ENCODE measurements at places on chromosomes 5 and 9. TPM values are rescaled to one million over a fixed set of nuclear protein-coding genes. Genes with fewer than 3 reads are reported as not detected.

DNA sequence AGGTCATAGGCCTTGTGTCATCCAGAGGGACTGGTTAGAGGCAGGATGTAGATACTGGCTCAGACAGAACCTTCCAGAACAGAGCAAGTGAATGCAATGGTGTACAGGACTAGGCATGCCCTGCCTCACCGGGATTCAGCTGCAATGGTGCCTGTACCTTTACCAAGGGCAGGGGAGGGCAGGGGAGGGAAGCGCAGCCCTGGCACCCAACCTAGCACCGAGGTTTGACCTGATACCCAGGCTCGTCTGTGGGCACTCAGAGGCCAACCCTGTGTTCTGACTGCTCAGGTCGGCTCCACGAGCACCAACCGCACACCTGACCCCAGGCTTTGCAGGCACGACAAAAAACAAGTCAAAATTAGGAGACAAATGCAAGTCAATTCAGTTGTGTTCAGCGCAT lies 47.3 kb upstream of the GFPT2 start:
- no peak for DNase-seq

GRCh38 chr5:137605411-137605810 lies 106.3 kb upstream of the SPOCK1 start:
- no peak for DNase-seq

- no peak for DNase-seq
Observed at GRCh38 chr9:88748566-88749261, 213.7 kb downstream of the NXNL2 start.

- DNase-seq, result no peak
Observed at GRCh38 chr5:122871661-122872060, 26.2 kb downstream of the SNX24 start.

GRCh38 chr5:109567374-109568044 lies 122.2 kb upstream of the MAN2A1 start:
- no peak for DNase-seq

DNA sequence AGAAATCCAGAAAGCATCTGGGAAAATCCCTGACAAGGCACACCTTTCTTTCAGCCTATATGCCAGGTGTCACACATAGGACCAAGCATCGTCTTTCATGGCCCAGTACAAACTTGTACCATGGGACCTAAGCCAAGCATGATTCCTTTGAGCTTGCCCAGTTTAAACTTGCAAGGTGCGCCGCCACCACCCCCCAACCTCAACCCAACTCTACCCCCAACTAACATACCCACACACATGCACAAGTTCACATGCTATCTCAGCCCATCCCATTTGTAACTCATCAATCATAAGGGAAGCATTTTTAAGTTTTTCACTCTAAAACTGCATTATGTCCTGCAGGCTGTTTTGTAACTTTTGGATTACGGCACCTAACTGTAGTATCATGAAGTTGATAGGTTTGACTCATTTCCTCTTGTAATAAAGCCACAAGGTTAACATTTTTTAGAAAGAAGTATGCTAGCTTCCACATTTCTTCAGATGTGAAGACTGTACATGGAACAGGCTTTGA lies 145.9 kb upstream of the FST start:
- no peak for DNase-seq

GRCh38 chr9:77546376-77546950 lies 101.7 kb downstream of the GNA14 start:
- no peak for DNase-seq

- peak; percentile 24 for DNase-seq
Observed at GRCh38 chr9:112443200-112443599, 43.4 kb upstream of the KIAA1958 start.

- DNase-seq, result no peak
Observed at GRCh38 chr9:4045556-4045955, 254.3 kb downstream of the GLIS3 start.

- DNase-seq, result no peak
Observed at GRCh38 chr9:7146582-7146981, 388.8 kb downstream of the KDM4C start.

GRCh38 chr9:95508242-95508967 lies 8.4 kb downstream of the PTCH1 start:
- no peak for DNase-seq

The ST8SIA4 gene
- 56.9 TPM for total RNA-seq

The PTGR1 gene
- 0.96 TPM for total RNA-seq

The ARHGEF28 gene
- total RNA-seq, result 0.27 TPM

The TICAM2 gene
- total RNA-seq, result 1.4 TPM

The RNF14 gene
- total RNA-seq, result 49.6 TPM

The CSNK1A1 gene
- 177 TPM for total RNA-seq

The NRARP gene
- 1.9 TPM for total RNA-seq
